ENCODE measurements at places on chromosomes 4 and X.
A peak's percentile ranks its signal among the peaks of the same experiment; 100 is the strongest.

DNA sequence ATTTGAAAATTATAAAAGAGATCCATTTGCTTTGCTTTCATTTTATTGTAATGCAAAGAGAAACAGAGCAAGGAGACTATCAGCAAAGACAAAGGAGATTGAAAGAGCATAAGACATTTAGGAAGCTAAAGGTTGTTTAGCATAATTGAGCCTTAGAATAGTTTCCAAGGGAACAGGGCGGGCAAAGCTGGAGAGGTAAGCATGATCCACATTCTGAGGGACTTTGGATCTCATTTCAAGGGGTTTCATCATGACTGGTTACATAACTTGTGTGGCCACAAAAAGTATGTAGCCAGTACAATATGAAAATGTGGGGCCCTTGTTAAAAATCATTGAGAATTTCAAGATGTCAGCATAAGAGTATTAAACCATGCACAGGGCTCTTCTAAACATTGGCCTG is 406.5 kb downstream of the RPA4 start:
- DNase-seq, result no peak

DNA sequence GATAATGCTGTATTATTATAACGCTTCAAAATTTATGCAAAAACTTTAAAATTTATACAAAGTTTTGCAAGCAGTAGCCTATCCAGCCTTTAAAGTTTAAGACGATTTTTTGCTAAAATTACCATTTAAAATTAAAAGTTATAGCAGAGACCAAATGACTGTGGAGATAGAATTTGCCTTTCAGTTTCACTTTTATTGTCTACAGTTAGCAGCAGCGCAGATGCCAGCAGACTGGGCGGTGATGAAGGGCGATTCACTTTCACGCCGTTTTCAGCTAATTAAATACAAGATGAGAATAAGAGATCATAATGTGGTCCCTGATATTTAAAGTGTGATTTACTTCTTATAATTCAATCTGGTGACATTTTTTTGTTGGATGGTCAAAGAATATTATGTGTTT is 1381.5 kb upstream of the ADGRL3 start:
- peak; percentile 0 for DNase-seq

GRCh38 chrX:153469811-153470410 is 465 bp downstream of the HAUS7 start:
- DNase-seq, result peak; percentile 40

GRCh38 chrX:56314334-56314733 is 82.2 kb downstream of the KLF8 start:
- no peak for DNase-seq

- DNase-seq, result no peak
These were observed 33.1 kb upstream of the DDX3X start for GRCh38 chrX:41300758-41301437.

DNA sequence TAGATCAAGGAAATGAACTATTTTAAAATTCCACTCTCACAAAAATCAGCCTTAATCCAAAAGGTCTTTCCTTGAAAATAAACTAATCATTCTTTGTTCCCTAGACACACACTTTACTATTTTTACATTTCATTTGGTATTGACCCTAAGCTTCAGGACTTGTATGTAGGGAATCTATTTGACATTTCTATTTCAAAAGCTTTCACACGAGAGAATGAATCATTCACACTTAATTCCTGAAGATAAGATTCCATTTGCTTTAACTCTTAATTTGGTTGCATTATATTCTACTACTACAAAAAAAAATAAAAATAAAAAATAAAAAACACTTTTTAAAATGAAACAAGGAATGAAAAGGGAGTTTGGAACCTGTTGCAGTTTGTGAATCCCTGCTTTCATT is 43.7 kb downstream of the EDNRA start:
- no peak for DNase-seq

- DNase-seq, result no peak
These were observed 33.7 kb downstream of the TKTL1 start for GRCh38 chrX:154329294-154329693.

DNA sequence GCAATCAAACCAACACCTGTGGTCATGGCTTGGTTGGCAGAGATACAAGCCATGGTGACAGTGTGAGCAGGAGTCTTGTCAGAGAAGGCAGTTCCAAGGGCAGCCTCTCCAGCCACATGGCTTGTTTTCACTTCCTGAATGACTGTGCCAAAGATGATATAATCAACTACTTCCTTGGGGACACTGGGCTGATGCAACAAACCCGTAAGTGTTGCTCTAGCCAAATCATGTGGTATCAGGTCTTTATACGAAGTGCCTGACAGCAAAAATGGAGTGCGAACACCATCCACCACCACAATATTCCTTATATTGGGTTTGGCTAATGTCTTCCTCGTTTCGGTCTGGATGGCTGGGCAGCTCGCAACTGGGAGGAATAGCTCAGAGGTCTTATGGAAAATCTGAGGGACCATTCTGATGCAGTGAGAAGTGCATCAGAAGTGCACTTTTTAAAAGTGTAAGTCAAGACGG is 922.0 kb downstream of the NLGN4X start:
- no peak for DNase-seq
